Smooth muscle cell of trachea (primary cell): ENCODE measurements at places on chromosomes 7 and 10. TPM values are rescaled to one million over a fixed set of nuclear protein-coding genes. Genes with fewer than 3 reads are reported as not detected.

Gene SPDYE2
- not detected in 2 replicates for total RNA-seq

Gene GAD2
- not detected in 2 replicates for total RNA-seq

Gene OR13A1
- not detected in 2 replicates for total RNA-seq

Gene CRTAC1
- not detected in 2 replicates for total RNA-seq

Gene LIPK
- total RNA-seq, result not detected in 2 replicates

Gene GTPBP4
- total RNA-seq, result 22.5 and 27.0 TPM in 2 replicates

Gene CYP3A7
- 0.33 TPM in 1 of 2 replicates, not detected in the other for total RNA-seq

Gene NODAL
- total RNA-seq, result not detected in 2 replicates

Gene ADCYAP1R1
- not detected in 2 replicates for total RNA-seq

Gene DPP6
- not detected in 2 replicates for total RNA-seq

Gene NRP1
- 370 and 403 TPM in 2 replicates for total RNA-seq

Gene PAPSS2
- 114 and 149 TPM in 2 replicates for total RNA-seq

Gene CADPS2
- total RNA-seq, result 25.3 and 29.1 TPM in 2 replicates

Gene CD36
- 2.5 and 10.1 TPM in 2 replicates for total RNA-seq

Gene AMZ1
- 0.15 and 1.3 TPM in 2 replicates for total RNA-seq

Gene ZNF212
- 5.1 and 6.5 TPM in 2 replicates for total RNA-seq

Gene PRSS2
- total RNA-seq, result not detected in 2 replicates

Gene EPO
- not detected in 2 replicates for total RNA-seq

Gene PLPP4
- 0.99 and 1.2 TPM in 2 replicates for total RNA-seq

Gene ZNF727
- total RNA-seq, result 0.17 and 0.29 TPM in 2 replicates

Gene MUC3A
- not detected in 2 replicates for total RNA-seq

Gene CLRN3
- total RNA-seq, result not detected in 2 replicates

Gene PVRIG
- total RNA-seq, result 0.17 TPM in 1 of 2 replicates, not detected in the other

Gene ETV1
- 19.2 and 45.4 TPM in 2 replicates for total RNA-seq

Gene PI4K2A
- total RNA-seq, result 24.3 and 40.2 TPM in 2 replicates

Gene ZNF488
- total RNA-seq, result under 0.01 TPM in 1 of 2 replicates, not detected in the other

Gene TRIM50
- not detected in 2 replicates for total RNA-seq

Gene CEP55
- total RNA-seq, result 3.8 and 57.2 TPM in 2 replicates

Gene HTR5A
- total RNA-seq, result not detected in 2 replicates

Gene NXPH1
- total RNA-seq, result not detected in 2 replicates
